A172 (cell line): ENCODE measurements at places on chromosomes 7 and 10.

DNA sequence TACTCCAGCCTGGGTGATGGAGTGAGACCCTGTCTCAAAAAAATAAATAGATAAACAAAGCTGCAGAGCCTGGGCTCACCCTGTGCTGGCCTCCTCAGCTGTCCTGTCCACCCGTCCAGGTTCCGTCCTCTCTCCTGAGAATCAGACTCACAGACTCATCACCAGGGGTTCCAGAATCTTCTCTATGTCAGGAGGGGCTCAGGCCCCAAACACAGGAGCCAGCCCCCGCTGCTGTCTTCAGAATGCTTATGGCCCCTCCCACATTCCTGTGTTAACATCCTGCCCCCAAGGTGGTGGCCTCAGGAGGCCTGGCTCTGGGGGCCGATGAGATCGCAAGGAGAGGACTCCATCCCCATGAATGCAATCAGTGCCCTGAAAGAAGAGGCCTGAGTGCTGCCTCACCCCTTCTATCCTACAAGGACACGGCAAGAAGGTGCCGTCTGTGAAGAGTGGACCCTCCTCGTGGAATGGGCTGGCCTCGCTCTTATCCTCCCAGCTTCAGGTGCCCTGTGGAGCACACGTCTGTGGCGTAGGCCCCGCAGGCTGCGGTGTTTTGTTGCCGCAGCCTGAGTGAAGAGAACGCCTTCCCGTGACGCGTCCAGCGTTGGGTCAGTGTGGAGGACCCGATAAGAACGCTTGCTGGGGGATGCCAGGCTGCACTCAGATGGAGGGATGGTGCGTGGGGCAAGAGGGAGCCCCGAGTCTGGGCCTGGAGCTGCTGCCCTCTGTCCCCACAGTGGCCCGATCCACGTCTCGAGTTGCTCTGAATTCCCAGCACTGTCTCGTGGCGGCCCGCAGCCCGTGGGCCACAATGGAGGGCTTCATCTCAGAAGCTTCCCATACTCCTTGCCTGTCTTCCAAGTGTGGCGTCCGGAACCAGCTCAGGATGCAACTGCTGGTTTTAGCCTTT is 77.1 kb downstream of the INPP5A start:
- DNase-seq = no peak

DNA sequence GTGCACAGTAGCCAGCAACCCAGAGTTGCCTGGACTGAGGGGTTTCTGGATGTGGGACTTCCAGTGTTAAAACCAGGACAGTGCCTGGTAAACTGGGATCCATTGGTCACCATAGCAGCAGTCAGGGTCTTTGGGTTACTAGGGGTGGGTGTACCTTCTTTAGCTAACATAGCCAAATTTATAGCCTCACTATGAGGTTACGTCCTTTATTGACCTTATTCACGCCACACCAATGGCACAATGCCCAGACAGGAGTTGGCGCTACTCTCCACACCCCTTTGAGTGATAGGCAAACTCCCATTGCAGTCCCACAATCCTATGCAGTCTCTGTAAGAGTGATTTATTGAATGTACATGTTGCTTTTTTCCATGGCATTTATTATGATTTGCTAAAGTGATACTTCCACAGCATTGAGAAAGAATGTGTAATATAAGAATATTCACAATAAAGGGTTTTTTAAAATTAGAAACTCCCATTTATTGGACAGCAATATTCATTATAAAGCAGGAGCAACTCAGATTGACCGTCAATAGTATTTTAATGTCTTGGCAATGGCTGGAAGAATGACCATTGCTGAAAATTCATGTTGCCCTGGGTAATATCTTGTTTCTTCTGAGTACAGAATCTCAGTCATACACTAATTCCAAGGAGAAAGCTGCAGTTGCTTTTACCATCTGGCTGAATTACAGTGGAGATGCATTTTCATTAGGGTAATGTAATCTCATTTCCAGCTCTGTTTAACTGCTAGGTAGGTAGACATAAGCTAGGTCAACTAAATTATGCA is 26.1 kb downstream of the IFIT5 start:
- DNase-seq = peak; percentile 29

- no peak for DNase-seq
These were observed 295.1 kb downstream of the RPS24 start for GRCh38 chr10:78328592-78329404.

DNA sequence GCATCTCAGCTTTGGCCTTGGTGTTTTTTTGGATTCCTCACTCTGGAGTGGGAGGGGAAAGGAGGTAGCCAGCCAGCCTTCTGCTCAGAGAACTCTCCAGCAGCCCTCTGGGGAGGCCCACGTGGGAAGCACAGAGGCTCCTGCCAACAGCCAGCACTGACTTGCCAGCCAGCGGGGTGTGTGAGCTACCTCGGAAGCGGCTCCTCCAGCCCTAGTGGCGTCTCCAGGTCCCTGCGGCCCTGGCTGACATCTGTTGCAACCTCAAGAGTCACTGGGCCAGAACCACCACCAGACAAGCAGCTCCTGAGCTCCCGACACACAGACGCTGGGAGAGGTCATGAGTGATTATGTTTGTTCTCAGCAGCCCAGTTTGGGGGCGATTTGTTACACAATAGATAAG is 180.2 kb upstream of the FZD8 start:
- DNase-seq = peak; percentile 70

DNA sequence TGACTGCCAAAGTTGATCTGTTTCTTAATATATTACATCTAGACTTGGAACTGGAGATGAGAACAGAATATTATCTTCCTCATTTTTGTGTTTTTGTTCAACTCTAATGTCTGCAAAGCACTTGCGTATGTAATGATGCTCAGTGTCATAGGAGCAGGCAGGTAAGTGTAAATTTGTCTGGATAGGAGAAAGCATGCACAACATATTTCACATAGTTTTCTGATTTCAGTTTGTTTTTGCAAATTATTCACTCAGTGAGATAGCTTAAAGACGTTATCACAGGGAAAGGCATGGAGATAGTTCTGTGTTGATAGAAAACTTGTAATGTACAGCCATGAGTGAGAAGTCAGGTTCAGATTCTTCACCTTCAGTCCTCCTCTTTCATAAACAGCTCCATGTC is 84.8 kb downstream of the CFTR start:
- DNase-seq = no peak

GRCh38 chr10:129098517-129098916 is 368.5 kb upstream of the MGMT start:
- DNase-seq = no peak

- DNase-seq = no peak
These were observed 121.2 kb downstream of the RTKN2 start for GRCh38 chr10:62147425-62147824.

DNA sequence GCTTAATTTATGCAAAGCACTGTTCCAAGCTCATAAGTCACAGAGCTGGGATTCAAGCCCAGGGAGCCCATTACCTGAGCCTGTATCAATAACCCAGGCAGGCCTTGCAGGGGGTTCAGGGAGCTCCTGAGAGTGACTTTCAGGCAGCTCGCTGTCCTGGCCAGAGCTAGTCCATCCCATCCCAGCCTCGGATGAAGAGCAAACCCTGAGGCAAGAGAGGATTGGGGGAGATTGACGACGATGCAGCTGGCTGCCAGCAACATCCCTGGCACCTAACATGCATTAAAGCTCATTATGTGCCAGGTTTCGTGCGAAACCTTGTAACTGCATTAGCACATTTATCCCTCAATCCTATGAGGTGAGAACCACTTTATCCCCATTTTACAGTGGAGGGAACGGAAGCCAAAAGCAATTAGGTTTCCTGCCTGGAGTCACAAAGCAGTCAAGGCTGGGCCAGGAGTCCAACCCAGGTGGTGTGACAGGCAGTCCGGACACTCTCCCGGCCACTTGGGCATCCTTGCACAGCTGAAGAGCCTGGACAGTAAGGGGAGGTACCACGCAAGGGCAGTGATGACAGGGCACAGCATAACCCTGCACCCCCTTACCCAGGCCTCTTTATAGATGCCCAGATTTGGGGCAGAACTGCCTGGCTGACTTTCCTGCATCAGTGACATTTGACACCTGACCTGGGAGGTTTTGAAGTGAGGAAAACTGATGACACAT is 129.8 kb upstream of the CHST15 start:
- DNase-seq = no peak

GRCh38 chr7:17046666-17047065 is 164.9 kb upstream of the AGR3 start:
- no peak for DNase-seq

DNA sequence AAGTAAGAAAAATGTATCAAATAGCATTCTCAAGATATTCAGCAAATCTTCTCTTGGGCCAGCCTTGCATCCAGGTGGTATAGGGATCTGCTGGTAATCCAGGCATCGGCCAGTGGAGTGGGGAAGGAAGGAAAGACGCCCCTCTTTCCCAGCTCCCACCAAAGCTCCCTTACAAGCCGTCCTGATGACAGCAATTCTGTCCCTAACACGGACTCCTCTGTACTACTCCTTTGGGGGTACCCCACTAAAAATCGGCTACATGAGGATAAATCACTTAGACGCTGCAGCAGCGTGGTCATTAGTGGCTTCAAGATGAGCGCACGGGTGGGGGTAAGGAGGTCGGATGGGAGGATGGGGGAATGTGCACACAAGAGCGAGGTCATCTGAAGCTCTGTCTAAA is 24.7 kb upstream of the NUB1 start:
- no peak for DNase-seq

DNA sequence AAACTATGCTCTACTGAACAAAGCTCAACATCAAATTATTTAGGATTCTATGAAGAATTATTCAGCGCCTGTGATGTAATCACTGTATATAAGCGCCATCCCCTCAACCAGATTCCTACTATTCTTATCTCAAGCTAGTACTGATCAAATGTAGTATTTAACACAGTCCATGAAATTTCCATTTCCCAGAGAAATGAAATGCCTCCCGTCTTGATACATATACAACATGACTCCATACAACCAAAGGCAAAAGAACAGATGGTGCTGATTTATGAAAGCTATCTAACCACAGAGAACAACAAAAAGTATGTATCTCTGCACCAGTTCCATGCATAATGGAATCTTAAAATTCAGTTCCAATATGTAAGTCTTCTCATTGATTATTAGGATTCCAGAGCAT is 406.1 kb downstream of the PARD3 start:
- no peak for DNase-seq

DNA sequence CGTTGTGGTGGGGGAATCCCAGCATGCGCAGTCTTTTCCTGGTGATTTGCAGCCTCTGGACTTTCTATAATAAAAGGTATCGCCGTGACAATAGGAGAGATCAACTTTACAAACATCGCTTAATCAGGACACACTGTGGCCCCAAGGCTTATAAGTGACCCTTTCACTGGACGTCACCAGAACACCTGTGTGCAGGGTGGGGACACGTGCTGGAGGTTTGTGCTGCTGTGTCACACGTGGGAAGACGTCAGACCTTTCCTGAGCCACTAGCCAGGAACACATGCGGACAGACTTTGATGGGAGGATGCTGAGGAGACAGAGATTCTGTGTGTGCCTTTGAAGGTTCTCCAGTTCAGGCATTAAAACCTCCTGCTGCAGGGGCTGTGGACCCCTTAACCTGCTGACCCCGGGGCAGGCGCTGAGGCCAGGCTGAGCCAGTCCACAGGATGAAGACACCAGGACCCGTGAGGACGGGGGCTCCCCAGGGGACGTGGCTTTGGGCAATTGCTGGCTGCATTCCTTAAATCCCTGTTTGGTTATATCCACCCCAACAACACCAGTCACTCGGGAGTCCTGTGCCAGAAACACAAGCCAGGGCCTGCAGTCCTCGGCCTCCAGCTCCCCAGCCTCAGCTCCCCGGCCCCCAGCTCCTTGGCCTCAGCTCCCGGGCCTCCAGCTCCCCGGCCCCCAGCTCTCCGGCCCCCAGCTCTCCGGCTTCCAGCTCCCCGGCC is 183.4 kb downstream of the PTPRN2 start:
- no peak for DNase-seq

DNA sequence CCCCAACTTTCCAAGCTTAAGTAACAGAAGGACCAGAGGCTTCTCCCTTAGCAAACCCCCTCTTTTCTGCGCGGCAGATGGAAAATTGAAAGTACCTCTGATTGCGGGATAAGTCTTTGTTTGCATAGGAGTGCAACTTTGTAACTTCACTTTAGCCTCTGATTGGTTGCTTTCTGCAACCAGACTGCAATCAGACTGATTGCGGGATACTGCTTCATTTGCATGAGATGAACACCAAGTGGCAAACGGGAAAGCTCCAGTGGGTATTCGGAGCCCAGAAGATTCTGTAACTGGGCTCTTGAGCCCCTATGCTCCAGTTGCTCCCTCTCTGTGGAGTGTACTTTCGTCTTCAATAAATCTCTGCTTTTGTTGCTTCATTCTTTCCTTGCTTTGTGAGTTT is 260.6 kb downstream of the BAMBI start:
- no peak for DNase-seq

- no peak for DNase-seq
These were observed 35.3 kb downstream of the ABCB5 start for GRCh38 chr7:20650782-20651181.

DNA sequence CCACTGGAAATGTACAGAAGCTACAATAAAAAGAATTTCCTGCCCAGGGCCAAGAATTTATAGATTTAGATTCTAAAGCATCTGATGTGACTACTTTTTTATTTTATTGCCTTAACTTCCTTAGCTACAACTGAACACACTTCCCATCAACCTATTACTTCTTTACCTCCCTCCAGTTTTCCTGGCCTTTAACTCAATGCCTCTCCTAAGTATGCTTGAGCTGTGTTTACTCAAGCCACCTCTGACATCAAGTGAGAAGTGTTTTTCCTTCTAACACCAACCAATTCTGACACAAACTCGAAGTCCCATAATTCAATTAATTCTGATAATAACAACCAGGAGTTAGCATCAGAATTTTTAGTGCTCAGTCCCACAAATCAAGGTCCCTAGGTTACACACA is 170.0 kb downstream of the IMMP2L start:
- DNase-seq = no peak

DNA sequence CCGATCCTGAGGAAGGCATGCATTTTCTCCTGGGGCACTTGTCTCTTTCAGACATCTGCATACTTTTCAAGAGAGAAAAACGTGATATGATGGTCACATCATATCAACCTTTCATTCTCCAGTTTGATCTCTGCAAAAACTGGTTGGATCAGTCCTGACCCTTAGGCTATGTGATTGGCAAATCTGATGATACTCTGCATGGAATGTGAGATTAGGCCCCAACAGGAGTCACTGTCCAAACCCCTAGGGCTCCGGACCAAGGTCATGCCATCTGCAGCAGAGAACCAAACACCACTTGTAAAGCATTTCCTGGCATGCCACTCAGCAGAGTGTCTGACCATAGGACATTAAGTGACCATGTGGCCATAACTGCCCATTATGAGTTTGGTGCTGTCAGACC is 8.6 kb downstream of the GCK start:
- no peak for DNase-seq

DNA sequence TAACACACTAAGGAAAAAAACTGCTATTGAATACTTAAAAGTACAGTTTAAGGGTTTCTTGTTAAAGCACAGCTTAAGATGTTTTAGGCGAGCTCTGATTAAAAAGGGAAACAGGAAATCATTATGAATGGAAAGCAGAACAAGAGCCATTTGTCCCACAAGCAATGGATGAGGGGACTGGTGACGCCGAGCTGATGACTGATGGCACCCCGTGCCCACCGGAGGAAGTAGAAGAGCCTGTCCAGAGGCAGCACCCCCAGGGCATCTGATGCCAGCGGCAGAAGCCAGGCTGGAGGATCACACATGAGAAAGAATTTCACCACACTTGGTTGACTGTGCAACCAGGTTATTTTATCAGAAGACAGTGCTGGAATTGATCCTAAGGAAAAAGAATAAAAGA is 15.0 kb upstream of the INSIG1 start:
- DNase-seq = no peak
